Right lobe of liver (tissue), 6 donors: ENCODE measurements at places on chromosomes 4 and X.

DNA sequence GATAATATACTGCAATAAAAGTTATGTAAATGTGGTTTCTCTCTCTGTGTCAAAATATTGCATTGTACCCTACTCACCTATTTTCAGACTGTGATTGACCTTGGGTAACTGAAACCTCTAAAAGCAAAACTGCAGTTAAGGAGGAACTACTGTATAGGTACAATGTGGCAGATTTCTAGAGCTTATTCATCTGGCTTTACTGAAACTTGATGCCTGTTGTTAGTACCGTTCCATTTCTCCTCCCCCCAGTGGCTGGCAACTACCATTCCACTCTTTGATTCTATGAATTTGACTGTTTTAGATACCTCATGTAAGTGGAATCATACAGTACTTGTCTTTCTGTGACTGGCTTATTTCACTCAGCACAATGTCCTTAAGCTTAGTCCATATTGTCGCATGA is 61.9 kb downstream of the HOPX start:
- no peak for DNase-seq

DNA sequence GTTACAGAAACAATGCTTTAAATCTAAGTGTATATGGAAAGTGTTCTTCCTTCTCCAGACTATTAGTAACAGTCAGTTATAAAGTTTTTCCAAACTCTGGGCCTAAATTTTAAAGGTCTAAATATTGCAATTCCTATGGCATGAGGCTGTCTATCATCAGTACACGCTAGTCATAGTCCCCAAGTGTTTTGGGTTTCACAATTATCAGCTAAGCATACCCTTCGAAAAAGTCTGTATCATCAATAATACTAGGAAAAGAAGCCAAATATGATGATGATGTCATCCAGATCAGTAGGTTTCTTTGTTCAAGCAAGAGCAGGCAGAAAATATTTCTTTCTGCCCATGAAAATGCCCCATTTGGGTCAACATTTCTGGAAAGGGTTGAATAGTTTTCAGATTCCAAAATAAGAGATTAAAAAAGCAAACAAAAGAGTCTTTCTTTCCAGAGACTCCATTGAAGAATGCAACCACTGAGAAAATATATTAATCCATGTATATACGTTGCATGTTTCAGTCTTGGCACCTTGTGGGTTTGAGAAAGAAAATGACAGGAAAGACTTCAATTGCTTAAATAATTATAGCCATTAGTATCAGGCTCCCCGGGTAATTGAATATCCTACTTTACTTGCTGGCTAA is 173.8 kb downstream of the CAMK2D start:
- no peak for DNase-seq

DNA sequence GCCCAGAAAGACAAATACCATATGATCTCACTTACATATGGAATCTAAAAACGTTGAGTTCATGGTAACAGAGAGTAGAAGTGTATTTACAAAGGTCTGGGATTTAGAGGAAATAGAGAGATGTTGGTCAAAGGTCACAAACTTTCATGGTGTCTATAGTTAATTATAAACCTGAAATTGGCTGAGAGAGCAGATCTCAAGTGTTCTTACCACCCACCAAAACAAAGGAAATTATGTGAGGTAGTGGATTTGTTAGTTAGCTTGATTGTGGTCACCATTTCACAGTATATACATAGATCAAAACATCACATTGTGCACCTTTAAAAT is 186.8 kb downstream of the NWD2 start:
- no peak for DNase-seq

- no peak for DNase-seq
Measured at GRCh38 chrX:15177316-15177715, 92.6 kb downstream of the ASB9 start.

DNA sequence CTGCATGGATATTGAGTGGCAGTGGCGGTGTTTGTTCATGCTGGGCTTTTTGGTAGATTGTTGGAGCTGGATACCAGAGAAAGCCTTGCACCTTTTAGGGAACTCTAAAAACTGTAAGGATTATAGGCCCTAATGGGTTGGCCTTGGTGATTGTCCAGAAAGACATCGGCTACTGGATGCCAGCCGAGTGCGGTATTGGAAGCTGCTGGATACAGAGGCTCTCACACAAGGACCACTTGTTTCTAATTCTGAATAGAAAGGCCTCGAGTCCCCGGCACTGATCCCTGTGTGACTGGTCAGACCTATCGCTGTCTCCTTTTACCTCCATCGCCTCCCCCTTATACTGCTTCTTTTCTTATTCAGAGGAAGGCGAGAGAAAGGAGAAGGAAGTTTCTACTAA is 27.3 kb upstream of the SCOC start:
- no peak for DNase-seq

GRCh38 chr4:16238327-16238726 is 12.1 kb upstream of the TAPT1 start:
- no peak for DNase-seq

DNA sequence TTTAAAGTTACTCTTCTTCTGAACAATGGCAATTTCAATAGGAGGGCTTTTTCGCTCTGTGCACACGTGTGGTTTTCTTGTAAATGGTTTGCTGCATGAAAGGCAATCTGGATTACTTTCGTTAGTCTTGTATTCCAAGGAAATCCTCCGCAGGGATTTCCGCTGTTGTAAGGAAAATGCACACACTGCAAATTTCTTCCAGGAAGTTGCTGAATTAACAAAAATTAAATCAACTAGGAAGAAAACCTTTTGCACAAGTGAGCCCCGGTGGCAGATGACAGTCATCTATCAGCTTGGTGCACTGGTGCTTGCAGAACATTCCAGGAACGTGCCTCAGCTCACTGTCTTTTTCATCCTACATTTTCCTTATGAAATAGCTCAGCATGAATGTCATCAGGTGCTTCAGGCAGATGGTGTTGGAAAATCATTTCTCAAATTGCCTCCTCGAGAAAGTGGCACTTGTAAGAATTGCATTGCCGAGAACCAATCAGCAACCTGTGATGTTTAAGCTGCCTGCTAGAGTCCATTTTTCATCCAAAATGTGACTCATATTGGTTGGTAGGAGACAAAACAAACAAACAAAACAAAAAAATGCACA is 272.4 kb upstream of the VCX start:
- DNase-seq = no peak

DNA sequence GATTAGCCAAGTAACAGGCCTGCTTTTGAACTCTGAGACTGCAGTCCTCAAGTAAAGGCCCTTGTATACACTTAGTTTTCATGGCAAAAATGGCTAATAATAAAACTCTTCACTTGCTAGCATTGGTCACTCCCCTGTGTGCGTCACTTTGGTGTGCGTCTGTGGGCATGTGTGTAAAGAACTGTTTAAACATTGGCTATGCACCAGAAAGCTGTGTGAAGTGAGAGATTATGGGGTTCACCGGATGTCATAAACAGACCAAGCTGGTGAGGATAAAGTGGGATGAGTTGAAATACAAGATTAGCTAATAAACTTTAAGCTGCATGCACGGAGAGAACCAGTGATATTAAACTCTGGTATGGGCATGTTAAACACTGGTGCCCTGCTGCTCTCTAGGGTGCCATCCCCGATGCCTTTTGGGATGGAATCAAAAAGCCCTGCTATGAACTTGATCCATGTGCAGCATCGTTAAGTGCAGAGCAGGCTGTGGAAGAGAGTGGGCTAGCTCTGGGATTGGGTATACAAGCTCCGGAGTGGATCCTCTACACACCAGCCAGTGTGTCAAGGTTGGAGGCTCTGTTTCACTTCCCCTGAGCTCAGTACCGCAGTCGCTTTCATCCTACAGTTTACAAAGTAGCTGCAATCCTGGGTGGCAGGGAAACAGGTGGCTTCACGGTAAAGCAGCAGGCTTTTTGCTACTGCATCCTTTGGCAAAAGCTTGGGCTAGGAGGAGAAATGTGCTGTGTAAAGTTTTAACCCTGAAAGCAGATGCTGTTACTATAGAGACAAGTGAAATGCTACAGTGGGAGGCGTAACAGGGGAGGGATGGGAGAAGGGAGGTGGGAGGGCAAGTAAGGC is 108.3 kb upstream of the SLC4A4 start:
- peak; percentile 80 for DNase-seq

DNA sequence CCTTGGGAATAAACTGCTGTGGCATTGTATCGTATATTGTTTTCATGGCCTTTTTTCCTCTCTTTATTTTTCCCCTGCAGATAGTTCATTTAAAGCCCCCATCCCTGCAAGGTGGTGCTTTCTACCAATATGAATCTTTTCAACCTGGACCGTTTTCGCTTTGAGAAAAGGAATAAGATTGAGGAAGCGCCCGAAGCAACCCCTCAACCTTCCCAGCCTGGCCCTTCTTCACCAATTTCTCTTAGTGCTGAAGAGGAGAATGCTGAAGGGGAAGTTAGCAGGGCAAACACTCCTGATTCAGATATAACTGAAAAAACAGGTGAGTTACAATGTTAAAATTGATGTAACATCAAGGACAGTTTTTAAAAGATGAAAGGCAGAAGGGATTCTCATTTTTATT is 601 bp downstream of the SMARCAD1 start:
- no peak for DNase-seq

DNA sequence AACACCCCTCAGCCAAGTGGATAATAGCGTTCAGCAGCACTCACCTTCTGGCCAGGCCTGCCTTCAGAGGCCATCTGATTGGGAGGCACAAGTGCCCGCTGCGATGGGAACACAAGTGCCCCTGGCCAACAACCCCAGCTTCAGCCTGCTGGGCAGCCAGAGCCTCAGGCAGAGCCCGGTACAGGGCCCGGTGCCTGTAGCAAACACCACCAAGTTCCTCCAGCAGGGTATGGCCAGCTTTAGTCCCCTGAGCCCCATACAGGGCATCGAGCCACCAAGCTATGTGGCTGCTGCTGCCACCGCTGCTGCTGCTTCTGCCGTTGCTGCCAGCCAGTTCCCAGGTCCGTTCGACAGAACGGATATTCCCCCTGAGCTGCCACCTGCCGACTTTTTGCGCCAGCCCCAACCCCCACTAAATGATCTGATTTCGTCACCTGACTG is 55.9 kb upstream of the MTM1 start:
- no peak for DNase-seq

- no peak for DNase-seq
Measured at GRCh38 chr4:145796346-145796745, 116.4 kb downstream of the C4orf51 start.

GRCh38 chrX:1185561-1185960 is 26.9 kb downstream of the CRLF2 start:
- peak; percentile 17 for DNase-seq

- DNase-seq = no peak
Measured at GRCh38 chr4:47368211-47368610, 95.3 kb downstream of the COMMD8 start.

DNA sequence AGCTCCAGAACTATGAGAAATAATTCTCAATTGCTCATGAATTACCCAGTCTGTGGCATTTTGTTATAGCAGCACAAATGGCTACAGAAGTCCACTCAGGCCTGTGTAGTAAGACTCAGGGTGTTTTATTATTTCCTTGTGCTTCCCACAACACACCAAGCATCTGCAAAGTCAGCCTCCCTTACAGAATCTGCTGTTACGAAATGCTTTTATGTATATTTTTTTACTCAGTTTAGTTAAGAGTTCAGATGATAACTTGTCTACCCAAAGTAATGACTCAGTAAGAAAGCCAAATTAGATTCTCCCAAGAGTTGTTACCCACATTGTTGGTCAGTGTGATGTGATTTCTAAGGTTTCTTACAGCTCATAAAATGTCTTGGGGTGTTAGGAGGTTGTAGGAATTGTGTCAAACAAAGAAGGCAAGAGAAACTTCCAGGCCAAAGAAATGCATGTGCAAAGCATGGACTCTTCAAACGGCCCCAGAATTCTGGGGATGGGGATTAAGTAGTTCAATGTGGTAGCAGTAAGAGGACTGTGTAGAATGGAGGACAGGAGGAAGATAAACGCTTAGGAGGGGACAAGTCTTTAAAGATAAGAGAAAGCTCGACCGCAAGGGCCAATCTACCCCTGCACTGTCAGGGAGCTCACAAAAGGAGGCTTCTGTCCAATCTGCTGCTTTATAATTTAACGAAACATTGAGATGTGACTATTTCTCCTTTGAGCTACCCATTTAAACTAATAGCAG is 35.4 kb upstream of the TMEM184C start:
- no peak for DNase-seq

DNA sequence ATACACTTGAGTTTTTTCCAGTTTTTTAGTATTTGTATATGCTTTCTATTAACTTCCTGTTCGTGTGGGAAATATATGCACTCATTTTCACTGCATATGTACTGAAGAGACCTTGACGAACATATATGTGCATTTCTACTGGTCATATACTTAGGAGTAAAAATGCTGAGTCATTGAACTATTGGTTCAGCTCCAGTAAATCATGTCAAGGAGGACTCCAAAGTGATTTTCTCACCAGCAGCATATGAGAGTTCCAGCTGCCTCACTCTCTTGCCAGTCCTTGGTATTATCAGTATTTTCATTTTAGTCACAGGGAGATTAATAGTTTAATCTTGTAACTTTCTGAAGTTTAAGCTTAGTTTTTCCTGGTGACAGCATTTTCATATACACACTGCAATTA is 2750.2 kb downstream of the ARAP2 start:
- no peak for DNase-seq

DNA sequence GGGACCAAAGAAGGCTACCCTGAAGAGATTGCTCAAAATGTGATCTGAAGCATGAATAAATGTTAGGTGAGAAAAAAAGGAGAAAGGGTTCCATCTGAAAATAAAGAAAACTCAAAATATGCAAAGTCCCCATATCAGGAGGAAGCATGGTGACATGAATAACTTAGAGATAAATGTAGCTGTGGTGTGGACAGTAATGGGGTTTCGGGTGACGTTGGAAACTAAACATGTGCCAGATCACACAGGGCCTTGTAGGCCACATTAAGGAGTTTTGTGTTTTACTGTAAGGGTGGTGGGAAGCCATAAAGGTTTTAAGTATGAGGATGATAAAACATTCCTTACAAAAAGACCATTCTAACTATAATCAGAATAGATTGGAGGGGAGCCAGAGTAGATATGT is 40.3 kb upstream of the ACSL4 start:
- DNase-seq = no peak

DNA sequence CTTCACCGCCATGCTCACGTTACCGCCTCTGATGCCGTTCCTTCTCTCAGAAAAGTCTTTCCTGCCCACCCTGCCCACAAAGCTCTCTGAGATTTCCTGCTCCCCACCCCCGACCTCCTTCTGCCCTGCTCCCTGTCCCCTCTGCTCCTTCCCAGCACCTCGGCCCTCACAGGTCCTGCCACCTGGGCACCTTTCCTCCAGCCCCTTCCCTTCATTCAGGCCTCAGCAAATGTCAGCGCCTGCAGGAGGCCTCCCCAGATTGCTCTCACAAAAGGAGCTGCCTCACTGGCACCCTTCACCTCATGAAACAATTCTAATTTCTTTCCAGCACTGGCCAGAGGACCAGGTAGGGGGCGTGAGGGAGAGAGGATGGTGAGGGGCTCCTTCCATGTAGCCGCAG is 33.6 kb upstream of the MXD4 start:
- DNase-seq = no peak

DNA sequence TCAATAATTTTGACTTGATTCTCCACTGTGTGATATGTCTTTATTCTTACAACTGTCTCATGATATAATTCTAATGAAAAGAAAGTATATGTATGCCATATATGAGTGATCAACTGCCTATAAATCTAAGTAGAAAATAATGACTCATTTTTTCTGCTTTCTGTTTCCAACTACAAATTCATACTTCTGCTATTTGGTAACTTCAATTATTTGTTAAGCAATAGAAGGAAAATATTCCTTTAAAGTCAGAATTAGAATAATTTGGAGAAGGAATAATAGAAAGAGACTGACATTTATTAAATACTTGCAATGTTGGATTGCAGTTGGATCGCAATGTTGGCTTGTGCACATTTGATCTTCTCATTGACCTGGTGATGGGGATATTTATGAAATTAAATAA is 204.2 kb upstream of the PACRGL start:
- no peak for DNase-seq
